HL-60 (cell line): ENCODE measurements at places on chromosomes 1 and 21.

GRCh38 chr1:63924600-63924999, 150.8 kb downstream of the ROR1 start:
- DNase-seq: no peak

GRCh38 chr1:217876896-217877295, 245.8 kb downstream of the SPATA17 start:
- no peak for DNase-seq

- no peak for DNase-seq
These were observed 36.2 kb downstream of the ACOT7 start for GRCh38 chr1:6357243-6357936.

GRCh38 chr1:113903501-113904292, 902 bp downstream of the AP4B1 start:
- DNase-seq: peak; percentile 20

DNA sequence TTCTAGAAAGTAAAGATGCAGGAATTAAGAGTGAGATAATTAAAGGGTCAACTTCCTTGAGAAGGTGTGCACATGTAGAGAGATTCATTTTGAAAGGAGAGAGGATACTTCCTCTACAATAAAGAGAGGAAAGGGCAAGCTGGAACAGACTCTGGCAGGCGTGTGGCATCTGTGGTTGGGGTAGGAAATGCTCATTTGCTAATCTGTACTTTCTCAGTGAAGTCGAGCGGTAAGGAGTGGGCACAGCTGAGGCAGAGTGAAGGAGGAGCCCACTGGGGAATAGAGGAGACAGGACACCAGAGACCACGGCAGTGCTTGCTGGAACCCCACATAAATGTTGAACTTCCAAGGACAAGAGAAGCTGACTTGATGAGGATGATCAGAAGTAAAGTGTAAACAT, 49.1 kb downstream of the PCSK9 start:
- peak; percentile 12 for DNase-seq

GRCh38 chr1:28812669-28813468, 899 bp downstream of the OPRD1 start:
- DNase-seq: no peak

- DNase-seq: no peak
These were observed 436.6 kb upstream of the C1orf87 start for GRCh38 chr1:60510162-60510561.

DNA sequence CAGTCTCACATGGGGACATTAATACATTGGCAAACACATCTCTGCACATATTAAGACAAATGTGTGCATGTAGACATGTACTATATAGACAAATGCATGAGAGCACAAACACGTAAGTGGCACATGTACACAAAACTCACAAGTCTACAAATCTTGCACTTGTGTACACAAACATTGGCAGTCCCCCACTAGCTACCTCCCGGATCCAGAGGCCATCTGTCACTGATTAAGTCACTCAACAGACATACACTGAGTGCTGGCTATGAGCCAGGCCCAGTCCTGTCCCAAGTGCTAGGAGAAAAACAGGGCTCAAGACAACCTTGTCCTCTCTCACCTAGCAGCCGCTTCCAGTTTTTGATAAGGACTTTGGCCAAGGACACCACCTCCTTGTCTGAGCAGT, 7.0 kb downstream of the TCEA3 start:
- DNase-seq: no peak

- no peak for DNase-seq
These were observed 137.0 kb upstream of the AJAP1 start for GRCh38 chr1:4517186-4517954.

GRCh38 chr1:67317803-67318202, 10.1 kb downstream of the IL12RB2 start:
- no peak for DNase-seq

DNA sequence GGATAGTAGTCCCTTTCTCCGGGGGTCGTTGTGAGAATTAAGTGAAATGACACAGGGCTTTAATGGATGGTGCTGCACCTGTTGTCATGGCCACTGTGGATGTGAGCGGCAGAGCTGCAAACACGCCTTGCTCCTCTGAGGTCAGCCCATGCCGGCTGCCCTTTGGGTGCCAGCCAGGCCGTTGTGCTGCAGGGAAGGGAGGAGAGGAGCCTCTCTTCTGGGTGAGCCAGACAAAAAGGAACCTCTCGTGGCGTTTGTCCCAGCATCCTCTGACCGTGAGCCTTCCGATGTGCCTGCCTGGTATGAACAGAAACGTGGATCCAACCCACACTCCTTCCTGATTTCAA, 383.0 kb upstream of the VAMP3 start:
- no peak for DNase-seq

DNA sequence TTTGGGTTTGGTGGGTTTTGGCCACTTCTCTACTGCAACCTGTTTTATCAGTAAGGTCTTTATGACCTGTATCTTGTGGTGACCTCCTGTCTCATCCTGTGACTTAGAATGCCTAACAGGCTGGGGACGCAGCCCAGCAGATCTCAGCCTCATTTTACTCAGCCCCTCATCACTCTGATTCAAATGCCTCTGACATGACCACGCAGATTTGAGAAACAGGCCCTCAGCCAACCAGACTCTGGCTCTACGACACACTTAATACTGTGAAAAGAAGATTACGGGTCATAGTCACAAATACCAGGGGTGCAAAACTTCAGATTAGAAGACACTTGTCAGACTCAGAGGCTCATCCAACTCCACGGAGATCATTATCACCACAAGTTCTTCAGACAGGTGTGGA, 28.3 kb upstream of the KIF26B start:
- no peak for DNase-seq

DNA sequence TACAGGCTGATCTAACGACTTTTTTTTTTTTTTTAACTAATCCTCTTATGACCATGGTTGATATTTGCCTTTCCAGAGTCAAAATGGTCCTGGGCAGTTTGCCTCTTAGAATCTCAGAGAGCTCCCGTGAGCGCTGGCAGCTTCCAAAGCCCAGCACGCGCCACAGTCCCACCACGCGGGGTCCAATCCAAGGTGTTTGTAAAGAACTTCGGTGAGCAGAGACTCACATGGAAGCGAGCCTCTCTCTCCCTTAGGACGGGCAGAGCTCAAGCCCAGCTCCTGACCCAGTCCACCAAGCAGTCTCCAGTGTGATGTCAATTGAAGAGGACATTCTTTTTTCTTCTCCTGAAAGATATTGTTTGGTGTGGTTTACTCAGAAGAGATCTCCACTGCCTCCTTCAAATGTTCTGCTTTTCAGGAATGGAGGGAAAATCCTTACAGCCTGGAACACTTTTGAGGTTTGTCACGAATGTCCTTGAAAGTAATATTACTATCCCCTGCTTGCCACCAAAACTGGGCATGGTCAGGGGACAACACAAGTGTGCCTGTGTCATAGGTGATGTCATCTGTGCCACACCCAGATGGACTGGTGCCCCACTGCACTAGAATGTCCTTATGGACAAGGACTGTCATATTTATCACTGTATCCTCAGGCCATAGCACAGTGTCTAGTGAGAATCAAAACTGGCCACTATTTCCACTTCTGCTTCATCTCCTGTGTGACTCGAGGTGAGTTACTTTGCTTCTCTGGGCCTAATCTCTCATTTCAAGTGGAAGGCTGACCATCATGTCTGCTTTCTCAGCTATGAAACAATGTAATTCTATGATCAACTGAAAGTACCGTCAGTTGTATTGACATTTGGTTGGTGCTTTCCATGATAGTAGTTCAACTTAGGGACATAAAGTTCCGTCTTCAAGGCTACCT, 97.4 kb upstream of the EDEM3 start:
- DNase-seq: no peak

DNA sequence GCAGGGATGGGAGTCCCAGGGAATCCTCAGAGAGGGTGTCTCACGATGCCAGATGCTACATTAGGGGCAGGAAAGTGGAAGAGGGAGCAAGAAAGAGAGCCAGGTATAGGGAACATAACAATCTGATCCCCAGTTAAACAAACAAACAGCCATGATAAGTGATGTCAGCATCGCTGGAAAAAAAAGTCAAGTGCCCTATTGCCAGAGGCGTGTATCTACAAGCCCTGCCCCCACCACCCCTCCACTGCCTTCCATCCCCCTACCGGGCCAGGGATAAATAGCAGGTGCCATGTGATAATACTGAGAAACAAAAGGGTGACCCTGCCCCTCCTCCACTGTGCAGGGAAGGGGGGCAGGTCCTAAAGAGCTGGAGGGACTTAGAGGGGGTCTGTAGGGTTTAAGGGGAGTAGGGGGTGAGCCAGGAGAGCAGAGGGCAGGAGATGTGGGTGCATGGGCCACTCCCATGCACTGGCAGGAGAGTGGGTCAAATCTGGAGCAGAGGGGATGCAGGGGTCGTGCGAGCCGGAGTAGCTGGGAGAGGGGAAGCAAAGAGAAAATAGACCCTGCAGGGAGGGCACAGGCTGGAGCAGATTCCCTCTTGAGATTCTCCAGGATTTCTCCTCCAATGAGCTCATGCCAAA, 3.4 kb downstream of the SLC26A9 start:
- no peak for DNase-seq
